ENCODE measurements at places on chromosomes 2 and 18. TPM values are rescaled to one million over a fixed set of nuclear protein-coding genes. Genes with fewer than 3 reads are reported as not detected.

Gene RHBDD1
- total RNA-seq: 59.1 TPM

Gene TMEM17
- 2.1 TPM for total RNA-seq

Gene NETO1
- total RNA-seq: not detected

Gene FBLN7
- total RNA-seq: 1.3 TPM

Gene CD8B2
- not detected for total RNA-seq

Gene SKOR2
- total RNA-seq: not detected

Gene ESPNL
- total RNA-seq: 3.6 TPM

Gene FRZB
- total RNA-seq: 0.32 TPM

Gene MC5R
- not detected for total RNA-seq

Gene MDH1B
- 1.8 TPM for total RNA-seq

Gene ANKRD44
- total RNA-seq: 30.5 TPM

Gene VPS4B
- total RNA-seq: 47.5 TPM

Gene CHMP3
- total RNA-seq: 78.6 TPM

Gene TANC1
- 40.4 TPM for total RNA-seq

Gene PCGF1
- 34.1 TPM for total RNA-seq

Gene ALPG
- not detected for total RNA-seq

Gene RPIA
- total RNA-seq: 6.2 TPM

Gene SOWAHC
- 11.8 TPM for total RNA-seq

Gene STARD6
- total RNA-seq: not detected

Gene FTCDNL1
- total RNA-seq: 0.73 TPM

Gene MARCHF4
- total RNA-seq: 2.3 TPM

Gene PLEK
- not detected for total RNA-seq

Gene ASIC4
- not detected for total RNA-seq

Gene RSAD2
- total RNA-seq: 5.0 TPM

Gene ST3GAL5
- 25.0 TPM for total RNA-seq
